Natural killer cell (primary cell): ENCODE measurements at places on chromosomes 13 and 19. TPM values are rescaled to one million over a fixed set of nuclear protein-coding genes. Genes with fewer than 3 reads are reported as not detected.

DNA sequence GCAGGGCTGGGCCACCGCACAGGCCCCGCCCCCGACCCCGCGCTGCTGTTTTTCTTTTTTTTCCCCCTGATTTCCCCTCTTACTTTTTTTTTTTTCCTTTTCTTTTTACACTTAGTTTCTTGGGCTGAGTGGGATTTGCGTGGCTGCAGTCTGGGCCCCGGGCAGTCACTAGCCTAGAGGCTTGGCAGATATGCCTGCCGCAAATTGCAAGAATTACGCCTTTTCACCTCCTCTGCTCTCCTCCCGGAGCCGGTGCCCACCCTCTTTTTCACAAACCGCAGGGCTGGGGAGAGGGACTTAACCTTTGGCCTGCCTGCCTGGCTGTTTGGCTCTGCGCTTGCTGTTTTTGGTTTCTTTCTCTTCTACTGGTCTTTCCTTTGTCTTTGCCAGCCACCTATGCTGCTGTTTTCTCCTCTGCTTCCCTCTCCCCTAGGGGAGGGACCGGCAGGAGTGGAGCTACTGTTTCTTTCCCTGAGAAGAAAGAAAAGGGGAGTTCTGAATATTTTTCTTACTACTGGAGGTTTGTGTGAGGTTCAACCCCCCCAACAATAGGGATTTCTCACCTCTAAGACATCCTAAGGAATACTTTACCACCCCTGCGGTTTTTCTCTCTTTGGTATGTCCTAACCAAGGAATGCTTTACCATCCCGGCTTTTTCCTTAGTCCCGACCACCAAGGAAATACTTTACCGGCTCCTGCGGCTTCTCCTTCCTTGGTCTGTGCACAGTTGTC lies 11.0 kb downstream of the ZNF552 start:
- no peak for DNase-seq

DNA sequence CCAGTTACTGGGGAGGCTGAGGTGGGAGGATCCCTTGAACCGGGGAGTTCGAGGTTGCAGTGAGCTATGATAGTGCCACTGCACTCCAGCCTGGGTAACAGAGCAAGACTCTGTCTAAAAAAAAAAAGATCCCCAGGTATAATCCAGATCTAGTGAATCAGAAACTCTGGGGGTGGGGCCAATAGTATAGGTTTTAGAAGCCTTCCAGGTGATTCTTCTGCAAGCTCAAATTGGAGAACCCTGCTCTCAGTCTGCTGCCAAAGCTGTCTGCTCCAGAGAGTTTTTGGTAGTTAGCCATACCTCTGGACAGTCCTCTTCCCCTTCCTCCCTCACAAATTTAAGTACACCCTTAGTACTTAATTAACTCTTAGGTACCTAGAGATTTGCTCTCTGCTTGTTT lies 28.0 kb downstream of the SERP2 start:
- no peak for DNase-seq

DNA sequence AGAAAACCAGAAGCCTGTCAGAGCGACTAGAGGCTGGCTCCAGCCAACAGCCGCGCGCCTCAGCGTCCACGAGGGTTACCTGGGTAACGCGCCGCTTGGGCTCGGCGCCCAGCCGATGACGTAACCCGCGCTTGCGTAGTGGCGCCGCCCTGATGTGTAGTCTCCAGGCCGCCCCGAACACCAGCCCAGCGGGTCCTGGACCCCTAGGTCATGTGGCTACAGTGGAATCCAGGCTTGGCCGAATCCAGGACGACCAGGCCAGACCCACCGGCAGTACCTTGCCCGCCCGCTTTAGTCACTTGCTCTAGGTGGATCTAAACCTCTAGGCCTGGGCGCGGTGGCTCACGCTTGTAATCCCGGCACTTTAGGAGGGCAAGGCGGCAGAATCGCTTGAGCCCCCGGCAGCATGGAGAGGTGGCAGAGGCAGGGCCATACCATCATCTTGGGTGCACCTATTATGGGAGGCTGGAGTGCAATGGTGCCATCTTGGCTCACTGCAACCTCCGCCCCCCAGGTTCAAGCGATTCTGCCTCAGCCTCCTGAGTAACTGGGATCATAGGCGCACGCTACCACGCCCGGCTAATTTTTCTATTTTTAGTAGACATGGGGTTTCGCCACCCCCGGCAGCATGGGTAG lies 7.2 kb upstream of the ZNF606 start:
- peak; percentile 60 for DNase-seq

DNA sequence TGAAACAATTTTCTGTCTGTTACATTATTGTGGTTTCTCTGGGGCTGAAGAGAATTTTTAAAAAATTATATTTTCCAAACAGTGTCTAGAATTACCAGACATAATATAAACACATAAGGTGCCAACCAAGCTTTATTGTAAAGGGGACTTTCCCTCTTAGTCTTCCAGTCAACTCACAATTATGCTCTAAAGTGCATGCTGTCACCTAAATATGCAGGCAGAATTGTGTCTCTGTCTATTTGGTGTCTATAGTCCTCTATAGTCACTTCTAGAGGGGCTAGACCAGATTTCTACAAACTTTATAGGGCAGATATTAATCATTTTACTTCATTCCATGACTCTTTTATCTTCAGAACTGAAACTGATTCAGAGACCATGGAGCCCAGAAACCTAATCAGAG lies 12.8 kb downstream of the ZNF254 start:
- no peak for DNase-seq

GRCh38 chr13:79671420-79671819 lies 190.5 kb downstream of the NDFIP2 start:
- DNase-seq, result no peak

GRCh38 chr13:24747248-24748060 lies 16.5 kb upstream of the RNF17 start:
- no peak for DNase-seq

GRCh38 chr19:22609630-22610029 lies 24.5 kb upstream of the ZNF492 start:
- DNase-seq, result no peak

DNA sequence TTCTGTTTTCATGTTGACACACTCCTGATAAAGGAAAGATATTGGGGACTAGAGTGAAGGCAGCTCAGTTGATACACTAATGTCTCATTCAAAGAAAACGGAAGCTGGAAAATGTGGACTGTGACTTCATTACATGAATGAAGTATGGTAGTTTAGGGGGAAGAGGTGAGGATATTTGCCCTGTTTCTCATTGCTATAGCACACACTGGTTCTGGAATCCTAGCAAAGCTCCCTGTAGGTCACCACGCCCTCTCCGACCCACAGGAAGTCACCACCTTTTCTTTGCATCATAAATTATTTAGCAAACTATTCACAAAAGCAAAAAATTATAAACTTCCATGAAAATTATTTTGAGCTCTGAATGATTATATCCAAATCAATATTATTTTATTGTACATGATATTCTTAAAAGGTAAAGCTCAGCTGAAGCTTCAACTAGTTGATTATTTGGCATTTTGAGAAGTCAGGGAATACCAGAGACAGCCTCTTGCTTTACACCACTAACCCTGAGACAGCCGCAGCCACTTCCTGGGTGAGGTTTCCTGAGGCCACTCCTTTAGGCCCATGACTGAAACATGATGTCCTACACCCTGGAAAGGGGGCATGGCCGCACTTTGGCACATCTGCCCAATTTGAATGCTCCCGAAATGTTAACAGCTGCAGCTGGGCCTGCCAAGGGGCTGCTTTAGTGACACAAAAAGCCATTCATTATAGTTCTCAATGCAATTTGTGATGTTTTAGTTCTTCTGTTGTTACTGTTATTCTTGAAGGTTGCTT lies 50.0 kb upstream of the WDFY2 start:
- peak; percentile 45 for DNase-seq

DNA sequence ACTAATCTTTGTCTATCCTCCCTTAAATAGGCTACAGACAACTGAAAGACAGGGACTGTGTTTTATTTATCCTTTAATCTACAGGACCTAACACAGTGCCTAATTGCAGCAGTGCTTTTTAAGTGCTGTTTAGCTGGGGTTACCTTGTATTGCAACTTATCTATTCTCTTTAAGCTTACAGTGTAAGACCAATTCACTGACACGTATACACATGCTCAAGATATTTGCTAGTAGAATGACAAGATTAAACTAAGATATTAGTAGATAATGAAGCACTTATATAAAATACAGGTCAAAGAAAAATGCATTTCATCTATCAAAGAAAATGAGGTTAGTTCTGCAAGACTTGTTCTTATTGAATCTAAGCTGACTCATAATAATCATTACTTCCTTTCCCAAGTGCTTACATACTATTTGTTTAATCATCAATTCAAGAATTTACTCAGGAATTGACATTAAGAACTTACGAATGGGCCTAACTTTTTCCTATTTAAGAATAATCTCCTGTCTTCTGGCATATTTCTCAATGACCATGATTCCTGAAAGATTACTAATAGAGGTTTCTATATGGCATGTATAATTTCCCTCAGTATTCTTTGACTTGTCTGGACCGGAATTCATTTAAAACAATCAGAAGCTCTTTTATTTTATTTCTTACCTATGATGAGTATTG lies 75.8 kb upstream of the MAB21L1 start:
- DNase-seq, result no peak

GRCh38 chr13:43088093-43088511 lies 64.7 kb downstream of the DNAJC15 start:
- DNase-seq, result no peak

GRCh38 chr19:43316591-43317319 lies 36.7 kb upstream of the CD177 start:
- DNase-seq, result no peak

DNA sequence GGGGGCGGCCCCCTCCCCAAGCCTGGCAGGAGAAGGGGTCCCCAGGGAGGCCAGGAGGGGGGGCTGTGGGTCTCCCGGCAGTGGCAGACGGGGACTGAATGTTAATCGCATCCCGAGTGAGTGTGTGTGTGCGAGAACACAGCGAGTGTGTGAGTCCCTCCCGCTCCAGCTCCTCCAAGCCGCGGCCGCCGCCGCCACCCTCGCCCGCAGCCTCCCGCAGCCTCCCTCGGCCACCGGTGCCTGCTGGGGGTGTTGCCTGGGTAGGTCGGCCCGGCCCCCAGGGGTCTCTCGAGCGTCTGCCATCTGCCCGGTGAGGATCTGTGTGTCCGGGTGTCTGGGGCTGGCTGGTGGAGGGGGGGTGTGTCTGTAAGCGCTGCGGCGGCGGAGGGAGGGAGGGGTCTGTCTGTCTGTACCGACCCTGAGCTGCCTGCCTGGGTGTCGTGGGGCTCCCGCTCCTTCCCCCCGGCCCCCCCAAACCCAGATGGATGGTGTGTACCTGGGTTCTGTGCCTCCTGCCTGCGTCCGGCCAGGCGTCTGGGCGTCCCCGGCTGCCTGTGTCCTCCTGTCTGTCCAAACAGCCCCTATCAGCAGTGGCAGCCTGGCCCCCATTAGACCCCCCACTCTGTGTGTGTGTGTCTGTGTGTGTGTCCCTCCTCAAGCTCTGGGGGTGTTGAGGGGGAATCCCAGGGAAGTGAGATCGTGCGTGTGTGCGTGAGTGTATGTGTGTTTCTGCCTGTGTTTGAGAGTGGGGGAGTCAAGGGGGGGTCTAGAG lies at the start of gene GRIN2D:
Gene GRIN2D (plus strand): TSS at position 110 of the 772 bp plus-strand sequence. CDS start 4,725 bp downstream, outside the sequence.
- peak; percentile 51 for DNase-seq

- no peak for DNase-seq
Measured at GRCh38 chr13:97369261-97369893, 64.6 kb upstream of the RAP2A start.

GRCh38 chr13:21463424-21463823 lies 4.3 kb upstream of the ZDHHC20 start:
- DNase-seq, result no peak

DNA sequence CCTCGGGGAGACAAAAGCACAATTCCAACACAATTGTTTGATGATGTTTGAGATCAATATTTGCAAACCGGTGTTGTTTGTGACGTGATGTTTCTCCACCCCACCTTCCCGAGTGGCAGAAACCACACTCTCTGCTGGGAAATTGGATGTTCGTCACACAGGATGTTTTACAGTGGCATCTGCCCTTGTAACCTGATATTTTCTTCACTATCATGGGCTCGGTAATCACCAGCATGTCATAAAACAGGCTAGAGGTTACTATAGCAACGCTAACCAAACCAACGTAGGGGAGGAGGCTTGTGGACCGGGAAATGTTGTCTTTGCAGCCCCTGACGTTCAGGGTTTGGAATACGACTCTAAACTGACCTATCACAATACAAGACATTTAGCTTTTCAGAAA lies 454.5 kb downstream of the IRS2 start:
- no peak for DNase-seq

FREM2 gene
- not detected for total RNA-seq

CLDN10 gene
- not detected for total RNA-seq

ZNF714 gene
- total RNA-seq, result 14.7 TPM

PSG11 gene
- not detected for total RNA-seq

SHD gene
- total RNA-seq, result 0.20 TPM
